Activated naive CD8-positive, alpha-beta T cell treated with anti-CD3 and anti-CD28 coated beads for 36 hours (primary cell): ENCODE measurements at places on chromosomes 5 and 9. TPM values are rescaled to one million over a fixed set of nuclear protein-coding genes. Genes with fewer than 3 reads are reported as not detected.

- H3K36me3 ChIP-seq, result peaks cover 11% of the 10 kb centered on the region
- H3K4me1 ChIP-seq, result peaks cover 11% of the 10 kb centered on the region
- no peaks in the 10 kb centered on the region for H3K27me3 ChIP-seq
- H3K4me3 ChIP-seq, result no peak overlapping the region
Observed at GRCh38 chr9:77815260-77815659, 167.1 kb upstream of the GNA14 start.

The TMEM171 gene
- total RNA-seq, result not detected

- DNase-seq, result no peak
- H3K36me3 ChIP-seq, result no peaks in the 10 kb centered on the region
- no peaks in the 10 kb centered on the region for H3K27me3 ChIP-seq
- H3K4me1 ChIP-seq, result no peaks in the 10 kb centered on the region
Observed at GRCh38 chr5:68911840-68912690, 181.7 kb upstream of the SLC30A5 start.

The DEPDC1B gene
- total RNA-seq, result 23.6 TPM

The FOXD4L6 gene
- not detected for total RNA-seq

DNA sequence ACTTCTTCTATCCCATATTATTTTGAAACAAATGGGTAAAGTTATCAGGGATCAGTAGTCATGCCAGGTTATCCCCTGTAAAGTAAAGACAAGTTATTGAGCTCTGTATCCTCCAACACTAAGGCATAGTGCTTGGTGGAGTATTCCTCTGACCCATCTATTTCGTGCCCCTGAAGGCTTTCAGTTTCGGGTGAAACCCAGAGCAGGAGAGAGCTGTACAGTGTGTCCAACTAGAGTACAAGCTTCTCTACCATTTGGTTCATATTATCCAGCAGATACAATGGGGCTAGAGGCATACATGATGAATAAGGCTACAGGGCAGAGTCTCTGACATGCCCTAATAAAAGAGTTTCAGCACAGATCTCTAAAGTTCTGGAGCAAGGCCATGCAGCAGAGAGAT is 3.2 kb upstream of the SLC22A4 start:
- no peak overlapping the region for H3K27ac ChIP-seq
- H3K36me3 ChIP-seq, result no peaks in the 10 kb centered on the region
- peaks cover 26% of the 10 kb centered on the region for H3K4me1 ChIP-seq
- DNase-seq, result no peak
- peaks cover 3% of the 10 kb centered on the region for H3K27me3 ChIP-seq

- peak; percentile 34 for DNase-seq
- peaks cover 4% of the 10 kb centered on the region for H3K27me3 ChIP-seq
- peak overlapping the region; percentile 96 for H3K27ac ChIP-seq
- peaks cover 44% of the 10 kb centered on the region for H3K4me1 ChIP-seq
Observed at GRCh38 chr9:128685636-128686489, 3.2 kb upstream of the SET start.

DNA sequence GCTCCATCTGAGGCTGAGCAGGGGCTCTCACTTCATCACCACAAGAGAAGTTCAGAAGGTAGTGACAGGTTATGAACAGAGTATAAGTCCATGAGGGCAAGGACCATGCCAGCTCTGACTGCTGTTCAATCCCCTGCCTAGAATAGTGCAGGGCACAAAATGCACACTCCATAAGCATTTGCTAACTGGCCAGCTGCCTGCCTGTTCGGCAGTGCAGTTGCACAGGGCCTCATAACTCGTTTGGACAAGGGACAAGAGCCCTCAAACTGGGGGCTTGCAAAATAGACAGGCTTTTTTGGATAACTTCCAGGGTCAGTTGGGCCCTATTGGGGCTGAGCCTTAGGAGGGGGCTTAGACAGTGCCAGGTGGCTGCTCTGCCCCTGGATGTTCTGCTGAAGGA is 21.1 kb downstream of the SPARC start:
- H3K27ac ChIP-seq, result no peak overlapping the region
- H3K36me3 ChIP-seq, result no peaks in the 10 kb centered on the region
- no peak overlapping the region for H3K4me3 ChIP-seq
- H3K4me1 ChIP-seq, result peaks cover 9% of the 10 kb centered on the region
- H3K27me3 ChIP-seq, result no peaks in the 10 kb centered on the region

DNA sequence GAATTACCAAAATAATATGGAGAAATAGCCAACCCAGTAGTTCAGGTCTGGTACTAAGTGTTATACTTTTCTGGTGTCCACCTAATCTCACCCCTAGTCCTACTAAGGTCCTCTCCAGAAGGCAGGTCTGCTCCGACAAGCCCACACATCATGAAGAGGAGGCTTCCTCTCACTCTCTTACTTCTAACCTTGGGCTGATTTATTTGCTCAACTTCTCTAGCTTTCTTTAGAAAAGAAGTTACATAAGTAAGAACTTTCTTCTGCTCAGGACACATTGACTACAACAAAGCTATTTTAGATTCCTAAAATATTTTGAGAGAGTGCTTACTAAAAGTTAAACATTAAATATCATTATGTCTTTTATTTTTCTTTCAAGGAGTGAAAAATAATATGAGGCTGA is 329.7 kb upstream of the NREP start:
- H3K27me3 ChIP-seq, result peaks cover 9% of the 10 kb centered on the region
- H3K36me3 ChIP-seq, result no peaks in the 10 kb centered on the region
- no peak for DNase-seq
- H3K27ac ChIP-seq, result no peak overlapping the region

The GTF2H2C gene
- 58.0 TPM for total RNA-seq
